ENCODE measurements at places on chromosomes 2 and 18.

DNA sequence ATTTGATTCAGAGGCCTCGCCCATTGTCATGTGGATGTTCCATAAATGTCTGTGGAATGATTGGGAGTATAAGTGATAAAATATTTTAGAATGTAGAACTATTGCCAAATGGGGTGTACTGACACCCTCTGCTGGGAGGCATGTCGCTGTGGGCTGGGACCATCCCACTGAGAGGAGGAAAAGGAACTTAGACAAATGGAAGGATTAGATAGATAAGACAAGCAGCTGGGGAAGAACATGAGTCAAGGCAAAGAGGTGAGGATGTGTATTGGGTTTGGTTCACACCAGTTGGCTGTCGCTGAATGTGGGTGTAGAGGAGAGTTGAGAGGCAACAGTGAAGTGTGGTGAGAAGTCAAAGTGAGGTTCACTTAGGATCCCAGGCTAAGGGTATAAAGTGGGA is 4.0 kb downstream of the C2orf74 start:
- no peak for DNase-seq

GRCh38 chr2:144430722-144431391 is 89.1 kb downstream of the ZEB2 start:
- no peak for DNase-seq

- DNase-seq, result no peak
Observed at GRCh38 chr2:60855989-60856669, 25.2 kb upstream of the REL start.

GRCh38 chr18:76354348-76354747 is 140.7 kb downstream of the ZNF516 start:
- DNase-seq, result no peak

DNA sequence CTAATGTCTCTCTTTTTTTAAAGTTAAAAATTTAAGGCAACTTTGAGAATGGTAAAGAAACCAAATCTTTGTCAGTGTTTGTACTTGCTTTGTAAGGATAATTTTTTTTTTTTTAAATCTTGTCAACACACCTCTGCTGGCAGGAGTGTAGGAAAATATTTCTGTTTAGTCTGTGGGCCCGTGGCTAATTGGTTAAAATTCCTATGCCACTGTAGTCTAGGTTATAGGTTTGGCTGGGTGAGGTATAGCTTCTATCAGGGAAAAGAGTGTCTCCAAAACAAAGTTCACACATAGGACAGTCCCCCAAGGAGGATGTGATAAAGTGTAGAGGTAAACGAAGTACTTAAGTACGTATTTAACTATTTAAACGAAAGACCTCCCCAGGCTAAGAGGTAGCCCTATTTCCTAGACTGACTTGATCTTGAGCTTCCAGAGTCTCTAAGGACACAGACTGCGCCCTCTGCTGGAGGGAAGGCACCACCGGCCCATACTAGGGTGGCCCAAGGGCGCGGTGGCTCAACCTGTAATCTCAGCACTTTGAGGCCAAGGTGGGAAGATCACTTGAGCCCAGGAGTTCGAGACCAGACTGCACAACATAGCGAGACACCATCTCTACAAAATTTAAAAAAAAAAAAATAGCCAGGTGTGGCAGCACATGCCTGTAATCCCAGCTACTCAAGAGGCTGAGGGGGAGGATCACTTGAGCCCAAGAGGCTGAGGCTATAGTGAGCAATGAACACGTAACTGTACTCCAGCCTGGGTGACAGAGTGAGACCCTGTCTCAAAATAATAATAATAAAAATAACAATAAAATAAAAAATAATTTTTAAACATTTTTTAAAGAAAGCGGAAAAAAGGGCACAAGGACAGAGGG is 8.9 kb downstream of the TEX44 start:
- DNase-seq, result peak; percentile 75

DNA sequence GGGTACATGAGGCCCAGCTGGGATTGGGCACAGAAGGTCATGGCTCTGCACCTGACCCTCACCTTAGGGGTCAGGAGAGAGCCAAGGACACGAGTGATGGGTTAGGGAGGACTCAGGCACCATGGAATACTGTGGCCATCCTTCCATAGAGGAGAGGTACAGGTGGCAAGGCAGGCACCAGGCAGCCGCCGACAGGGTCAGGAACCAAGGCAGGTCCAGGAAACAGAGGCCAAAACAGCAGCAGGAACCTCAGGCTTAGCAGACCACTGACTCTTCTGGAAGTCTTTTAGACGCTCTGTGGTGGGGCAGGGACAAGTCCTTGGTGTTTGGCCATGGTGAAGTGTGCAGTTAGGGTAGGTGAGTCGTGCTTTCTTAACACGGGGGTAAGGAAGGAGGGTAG is 128.0 kb downstream of the NEDD4L start:
- DNase-seq, result no peak

GRCh38 chr18:63585988-63586387 is 1.2 kb upstream of the SERPINB13 start:
- no peak for DNase-seq

GRCh38 chr2:231094736-231095346 is 30.0 kb downstream of the HTR2B start:
- DNase-seq, result no peak

- peak; percentile 47 for DNase-seq
Observed at GRCh38 chr2:136049011-136049742, 63.8 kb upstream of the DARS1 start.

GRCh38 chr2:131132729-131133128 is 27.6 kb downstream of the PLEKHB2 start:
- no peak for DNase-seq

- no peak for DNase-seq
Observed at GRCh38 chr2:71596011-71596410, 142.7 kb downstream of the DYSF start.

GRCh38 chr2:195657634-195658540 is 861 bp downstream of the SLC39A10 start:
- peak; percentile 71 for DNase-seq

DNA sequence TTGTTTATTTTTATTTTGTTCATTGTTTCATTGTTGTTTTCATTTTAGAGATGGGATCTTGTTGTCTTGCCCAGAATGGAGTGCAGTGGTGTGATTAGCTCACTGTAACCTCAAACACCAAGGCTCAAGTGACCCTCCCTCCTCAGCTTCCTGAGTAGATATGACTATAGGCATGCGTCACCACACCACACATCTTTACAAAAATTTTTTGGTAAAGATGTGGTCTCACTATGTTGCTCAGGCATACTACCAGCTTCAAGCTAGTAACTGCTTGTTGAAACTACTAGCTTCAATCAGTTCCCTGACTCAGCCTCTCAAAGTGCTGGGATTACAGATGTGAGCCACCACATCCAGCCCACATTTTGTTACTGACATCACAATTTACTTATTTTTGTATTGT is 14.8 kb downstream of the FAM237A start:
- no peak for DNase-seq

GRCh38 chr2:45794134-45794617 is 142.7 kb downstream of the PRKCE start:
- no peak for DNase-seq

- no peak for DNase-seq
Observed at GRCh38 chr2:121605820-121606733, 43.2 kb downstream of the CLASP1 start.
